ENCODE measurements at places on chromosomes 1 and 21.

- DNase-seq, result no peak
Measured at GRCh38 chr1:79787631-79788030, 781.1 kb upstream of the ADGRL4 start.

- DNase-seq, result no peak
Measured at GRCh38 chr1:244054924-244055263, 3.8 kb downstream of the ZBTB18 start.

DNA sequence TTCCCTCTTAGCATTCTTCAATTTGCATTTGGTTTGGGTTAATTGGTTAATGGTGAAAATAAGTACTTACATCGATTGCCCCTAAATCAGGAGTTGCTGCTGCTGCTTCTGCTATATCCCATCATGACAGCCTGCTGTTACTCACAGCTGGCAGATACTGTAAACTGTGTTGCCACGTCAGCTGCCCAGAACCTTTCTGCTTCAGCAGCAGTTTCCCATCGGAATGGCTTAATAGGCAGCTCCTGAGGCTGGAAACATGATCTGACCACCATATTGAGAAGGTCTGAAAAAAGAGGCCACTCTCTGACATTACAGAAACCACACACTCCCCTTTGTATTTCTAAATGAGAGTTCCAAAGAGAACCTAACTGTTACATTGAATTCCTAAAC, 14.3 kb upstream of the SEC16B start:
- DNase-seq, result no peak

- no peak for DNase-seq
Measured at GRCh38 chr1:111448482-111448917, 556 bp downstream of the WDR77 start.

GRCh38 chr1:224859651-224860050, 69.8 kb upstream of the DNAH14 start:
- DNase-seq, result no peak

DNA sequence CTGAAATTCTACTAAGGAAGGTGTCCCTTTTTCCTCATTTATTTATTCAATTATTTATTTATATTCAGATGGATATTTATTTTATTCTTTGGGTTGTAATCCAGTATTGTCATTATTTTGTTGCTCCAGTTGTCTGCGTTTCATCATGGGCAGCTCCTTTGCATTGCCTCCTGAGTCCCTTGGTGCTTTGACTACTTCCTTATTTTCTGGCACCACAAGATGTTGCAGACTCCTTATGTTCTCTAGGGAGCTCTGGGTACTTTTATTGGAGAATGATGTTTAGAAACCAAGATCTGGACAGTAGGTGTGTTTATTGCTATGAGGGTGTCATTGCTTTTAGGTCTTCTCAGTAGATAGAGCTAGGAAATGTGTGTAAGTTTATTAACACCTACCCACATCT, 59.9 kb upstream of the ERRFI1 start:
- DNase-seq, result no peak

- DNase-seq, result no peak
Measured at GRCh38 chr1:3657096-3657475, 4.8 kb downstream of the TP73 start.

GRCh38 chr1:109644670-109645069, 11.2 kb upstream of the GSTM4 start:
- DNase-seq, result no peak
